Muscle of back (tissue), 13 donors: ENCODE measurements at places on chromosomes 12 and 14.

GRCh38 chr12:113359133-113359938 is 949 bp downstream of the PLBD2 start:
- peak; percentile 19 for DNase-seq

DNA sequence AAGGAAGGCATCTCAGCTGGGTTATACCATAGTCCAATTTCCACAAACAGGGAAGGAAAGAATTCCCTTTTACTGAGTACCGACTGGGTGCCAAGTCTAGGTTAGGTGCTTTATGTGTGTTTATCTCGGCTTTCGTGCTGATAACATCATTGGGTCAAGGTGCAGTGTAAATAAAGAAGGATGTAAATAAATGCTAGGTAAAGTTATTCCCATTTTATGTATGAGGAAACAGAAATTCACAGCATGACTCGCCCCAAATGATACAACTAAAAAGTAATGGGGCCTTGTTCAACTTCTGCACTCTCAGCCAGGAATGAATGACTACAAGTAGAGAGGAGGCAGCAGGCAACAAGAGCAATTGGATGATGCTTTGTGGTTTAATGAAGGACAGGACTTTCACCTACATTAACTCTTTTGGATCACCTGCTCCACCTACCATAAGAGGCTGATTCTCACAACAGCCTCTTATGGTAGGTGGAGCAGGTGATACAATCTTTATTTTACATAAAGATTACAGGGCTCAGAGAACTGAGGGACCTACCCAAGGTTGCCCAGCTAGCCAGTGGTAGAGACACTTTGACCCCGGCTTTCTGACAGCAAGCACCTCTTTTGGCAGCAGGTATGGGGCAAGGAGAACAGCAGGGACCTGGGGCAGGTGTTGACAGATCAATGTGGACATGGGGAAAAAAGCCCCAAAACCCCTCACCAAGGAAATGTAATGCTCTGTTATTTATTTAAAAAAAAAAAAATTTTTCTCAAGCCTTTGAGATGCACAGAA is 213.4 kb upstream of the NUDT4 start:
- DNase-seq = no peak

GRCh38 chr12:131415781-131416180 is 295.1 kb upstream of the SFSWAP start:
- DNase-seq = no peak

DNA sequence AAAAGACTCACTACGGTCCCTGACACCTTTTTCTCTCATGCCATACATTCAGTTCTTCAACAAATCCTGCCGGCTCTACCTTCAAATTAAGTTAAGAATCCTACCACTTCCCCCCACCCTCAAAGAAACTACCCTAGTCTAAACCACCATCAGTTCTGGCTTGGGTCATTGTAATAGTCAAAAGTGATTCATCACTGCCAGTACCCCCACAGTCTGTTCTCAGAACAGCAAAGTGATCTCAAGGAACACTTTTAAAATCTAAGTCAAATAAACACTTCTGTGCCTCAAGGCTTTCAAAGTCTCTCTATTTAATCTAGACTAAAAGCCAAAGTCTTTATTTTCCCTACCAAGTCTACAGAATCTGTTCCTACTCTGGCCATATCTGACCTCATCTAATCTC is 12.0 kb upstream of the FAM234B start:
- no peak for DNase-seq

DNA sequence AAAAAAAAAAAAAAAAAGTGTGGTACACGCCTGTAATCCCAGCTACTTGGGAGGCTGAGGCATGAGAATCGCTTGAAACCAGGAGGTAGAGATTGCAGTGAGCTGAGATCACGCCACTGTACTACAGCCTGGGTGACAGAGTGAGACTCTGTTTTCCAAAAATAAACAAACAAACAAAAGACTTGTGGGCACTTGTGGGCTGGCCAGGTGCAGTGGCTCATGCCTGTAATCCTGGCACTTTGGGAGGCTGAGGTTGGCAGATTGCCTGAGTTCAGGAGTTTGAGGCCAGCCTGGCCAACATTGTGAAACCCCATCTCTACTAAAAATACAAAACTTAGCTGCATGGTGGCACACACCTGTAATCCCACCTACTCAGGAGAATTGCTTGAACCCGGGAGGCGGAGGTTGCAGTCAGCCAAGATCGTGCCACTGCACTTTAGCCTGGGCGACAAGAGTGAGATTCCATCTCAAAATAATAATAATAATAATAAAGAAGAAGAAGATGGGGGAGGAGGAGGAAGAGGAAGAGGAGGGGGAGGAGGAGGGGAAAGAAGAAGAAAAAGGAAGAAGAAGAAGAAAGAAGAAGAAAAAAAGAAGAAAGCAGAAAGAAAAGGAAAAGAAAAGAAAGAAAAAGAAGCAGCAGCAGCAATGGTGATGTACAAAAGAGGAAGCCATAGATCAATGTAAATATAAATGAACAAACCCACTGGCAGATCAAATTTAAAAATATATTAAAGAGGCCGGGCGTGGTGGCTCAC is 27.9 kb upstream of the CCNT1 start:
- no peak for DNase-seq

DNA sequence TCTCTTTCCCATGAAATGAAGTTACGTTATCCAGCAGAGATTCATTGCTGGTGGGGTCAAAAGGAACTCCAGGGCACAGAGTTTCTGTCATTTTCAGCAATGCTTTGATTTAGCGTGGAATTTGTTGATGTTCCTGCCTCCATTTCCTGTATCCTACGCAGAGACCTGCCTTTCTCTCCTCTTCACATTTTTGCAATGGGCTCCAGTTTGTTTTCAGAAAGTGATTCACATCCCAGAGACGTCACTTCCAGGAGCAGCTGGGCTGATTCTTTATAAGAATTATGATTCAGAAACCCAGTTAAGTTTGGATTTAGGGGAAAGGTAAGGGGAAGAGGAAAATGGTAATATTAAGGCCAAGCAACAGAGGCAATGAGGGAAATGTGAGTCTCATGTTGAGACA is 11.6 kb downstream of the RNASE10 start:
- no peak for DNase-seq

GRCh38 chr12:131134523-131135310 is 181.0 kb downstream of the ADGRD1 start:
- DNase-seq = no peak
